ENCODE measurements at places on chromosomes 3 and 15.

- no peak for DNase-seq
Observed at GRCh38 chr3:146052056-146052790, 108.8 kb downstream of the PLOD2 start.

DNA sequence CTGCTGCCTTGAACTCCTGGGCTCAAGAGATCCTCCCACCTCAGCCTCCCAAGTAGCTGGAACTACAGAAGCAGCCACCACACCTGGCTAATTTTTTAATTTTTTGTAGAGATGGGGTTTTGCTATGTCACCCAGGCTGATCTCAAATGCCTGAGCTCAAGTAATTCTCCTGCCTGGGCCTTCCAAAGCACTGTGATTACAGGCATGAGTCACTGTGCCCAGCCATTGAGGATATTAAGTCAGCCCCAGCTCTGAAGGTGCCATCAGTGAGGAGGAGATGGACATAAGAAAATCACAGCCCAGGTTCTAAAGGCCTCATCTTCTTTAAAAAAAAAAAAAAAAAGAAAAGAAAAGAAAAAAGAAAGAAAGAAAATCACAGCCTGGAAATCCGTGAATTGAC is 26.6 kb upstream of the PSTPIP1 start:
- peak; percentile 60 for DNase-seq

- DNase-seq: no peak
Observed at GRCh38 chr3:47622671-47623461, 44.2 kb upstream of the CSPG5 start.

- no peak for DNase-seq
Observed at GRCh38 chr15:71506946-71507345, 303.4 kb upstream of the NR2E3 start.

- DNase-seq: no peak
Observed at GRCh38 chr3:129065720-129066073, 5.1 kb downstream of the GP9 start.

DNA sequence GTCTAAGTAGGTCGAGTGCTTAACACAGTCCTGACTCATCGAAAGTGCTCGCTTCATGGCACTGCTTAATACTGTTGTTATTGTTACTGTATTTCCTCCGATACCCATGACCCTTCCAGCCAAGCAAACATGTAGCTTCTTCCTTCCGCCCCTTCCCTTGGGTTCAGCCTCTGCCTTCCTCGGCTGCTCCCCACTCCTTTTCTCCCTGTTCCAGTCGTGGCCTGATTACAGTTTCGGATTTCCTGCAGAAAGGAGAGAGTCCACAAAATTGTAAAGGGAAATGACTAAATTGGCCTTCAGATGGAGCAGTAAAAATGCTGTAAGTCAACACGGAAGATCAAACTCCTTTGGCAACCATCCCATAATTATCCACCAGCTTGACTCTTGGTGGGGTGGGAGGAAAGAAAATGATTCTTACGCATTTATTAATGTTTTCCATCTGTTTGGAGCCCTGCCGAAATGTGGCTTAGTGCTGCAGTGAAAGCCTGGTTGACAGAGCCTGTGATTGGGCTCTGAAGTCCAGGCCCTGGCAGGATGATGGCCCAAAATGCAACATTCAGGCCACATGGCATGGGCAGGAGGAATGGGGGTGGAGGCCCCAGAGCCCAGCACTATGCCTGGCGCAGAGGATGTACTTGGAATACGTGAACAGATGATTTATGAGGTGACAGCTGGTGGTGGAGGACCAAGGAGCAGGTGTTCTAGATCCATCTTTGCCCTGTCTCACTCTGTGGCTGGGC is 37.6 kb downstream of the FAM3D start:
- DNase-seq: peak; percentile 97

- peak; percentile 13 for DNase-seq
Observed at GRCh38 chr3:175258763-175259162, 399.6 kb downstream of the NAALADL2 start.

- DNase-seq: peak; percentile 72
Observed at GRCh38 chr3:29281344-29282241, 722 bp downstream of the RBMS3 start.

GRCh38 chr3:56347219-56347871 is 120.9 kb downstream of the ERC2 start:
- peak; percentile 4 for DNase-seq

GRCh38 chr15:77748078-77749064 is 115.7 kb upstream of the LINGO1 start:
- no peak for DNase-seq

GRCh38 chr15:66858423-66859207 is 156.6 kb downstream of the SMAD6 start:
- peak; percentile 68 for DNase-seq

DNA sequence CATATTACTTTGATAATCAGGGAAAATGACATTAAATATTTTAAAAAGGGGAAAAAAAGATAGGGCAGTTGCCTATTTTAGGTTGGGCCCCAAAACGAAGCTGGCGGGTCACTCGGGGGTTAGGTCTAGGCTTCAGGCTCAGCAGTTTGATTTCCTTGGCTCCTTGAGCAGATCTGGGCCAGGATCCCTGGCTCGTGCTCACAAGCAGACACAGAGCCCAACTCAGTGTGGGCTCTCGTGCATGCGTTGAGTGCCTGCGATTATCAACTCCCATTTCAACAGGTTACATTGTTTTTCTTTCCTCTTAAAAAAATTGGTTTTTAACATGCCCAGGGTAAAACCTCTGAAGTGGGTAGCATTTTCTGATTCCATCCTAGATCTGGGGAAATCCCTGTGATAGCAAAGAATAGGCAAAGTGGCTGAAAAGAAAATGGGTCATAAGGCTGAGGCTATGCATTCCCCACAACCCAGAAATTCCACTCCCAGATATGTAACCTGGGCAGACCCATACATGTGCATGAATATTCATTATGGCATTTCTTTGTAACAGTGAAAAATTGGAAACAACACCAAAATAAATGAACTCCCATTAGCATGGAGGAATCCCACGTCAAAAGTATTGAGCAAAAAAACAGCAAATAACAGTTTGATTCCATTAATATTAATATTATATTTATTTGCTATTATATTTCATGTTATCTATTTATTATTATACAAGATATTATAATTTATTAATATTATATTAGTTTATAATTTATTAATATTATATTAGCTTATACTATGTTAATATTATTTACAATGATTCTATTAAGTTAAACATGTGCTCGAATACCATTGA is 27.8 kb downstream of the FAM43A start:
- DNase-seq: no peak

DNA sequence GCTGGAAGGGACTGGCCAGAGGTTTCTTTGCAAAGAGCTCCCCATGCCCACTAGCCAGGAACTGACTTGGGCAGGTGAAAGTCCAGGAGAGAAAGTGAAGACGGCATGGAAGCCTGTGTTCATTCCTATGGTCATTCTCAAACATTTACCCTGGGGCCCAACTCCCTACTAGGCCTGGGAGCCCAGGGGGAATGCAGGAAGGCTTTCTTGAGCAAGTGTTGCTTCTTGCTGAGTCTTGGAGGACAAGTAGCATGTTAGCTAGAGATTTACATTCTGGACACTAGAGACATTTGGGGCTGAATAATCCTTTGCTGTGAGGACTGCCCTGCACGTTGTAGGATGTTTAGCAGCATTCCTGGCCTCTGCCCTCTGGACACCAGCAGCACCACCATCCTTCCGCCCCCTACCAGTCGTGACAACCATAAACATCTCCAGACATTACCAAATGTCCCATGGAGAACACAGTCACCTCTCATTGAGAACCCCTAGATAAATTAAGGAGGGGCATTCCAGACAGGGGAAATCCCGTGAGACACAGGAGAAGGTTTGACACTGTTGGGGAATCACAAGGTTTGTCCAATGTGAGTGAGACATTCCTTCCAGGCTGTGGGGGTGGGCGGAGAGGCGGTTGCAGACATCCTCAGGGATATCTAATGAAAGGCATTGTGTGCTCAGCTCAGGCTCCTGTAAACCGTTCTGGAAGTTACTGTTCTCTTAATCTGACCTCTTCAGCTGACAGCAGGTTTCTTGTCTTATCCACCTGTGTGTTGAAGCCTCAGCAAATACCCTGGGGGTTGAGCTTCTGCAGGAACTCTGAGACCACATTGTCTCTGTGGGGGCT is 236.2 kb downstream of the TLE3 start:
- no peak for DNase-seq

DNA sequence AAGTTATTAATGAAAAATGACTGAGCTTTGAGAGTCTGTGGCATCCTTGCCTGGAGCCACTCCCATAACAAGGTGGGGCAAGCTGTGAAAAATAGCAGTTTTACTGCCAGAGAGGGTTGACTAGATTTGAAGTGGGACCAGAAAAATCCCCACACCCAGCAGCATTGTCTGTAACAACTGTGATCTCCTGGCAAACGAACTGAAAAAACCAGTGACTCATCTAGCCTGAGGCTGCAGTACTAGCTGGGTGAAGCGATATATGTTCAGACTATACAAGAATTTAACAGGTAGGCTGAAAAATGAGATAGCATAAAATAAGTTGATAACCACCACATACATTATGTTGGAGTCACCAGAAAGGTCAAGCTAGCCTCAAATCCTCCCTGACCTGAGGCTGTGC is 64.0 kb downstream of the DPH6 start:
- peak; percentile 81 for DNase-seq

GRCh38 chr15:60936186-60936585 is 292.9 kb downstream of the RORA start:
- DNase-seq: no peak

DNA sequence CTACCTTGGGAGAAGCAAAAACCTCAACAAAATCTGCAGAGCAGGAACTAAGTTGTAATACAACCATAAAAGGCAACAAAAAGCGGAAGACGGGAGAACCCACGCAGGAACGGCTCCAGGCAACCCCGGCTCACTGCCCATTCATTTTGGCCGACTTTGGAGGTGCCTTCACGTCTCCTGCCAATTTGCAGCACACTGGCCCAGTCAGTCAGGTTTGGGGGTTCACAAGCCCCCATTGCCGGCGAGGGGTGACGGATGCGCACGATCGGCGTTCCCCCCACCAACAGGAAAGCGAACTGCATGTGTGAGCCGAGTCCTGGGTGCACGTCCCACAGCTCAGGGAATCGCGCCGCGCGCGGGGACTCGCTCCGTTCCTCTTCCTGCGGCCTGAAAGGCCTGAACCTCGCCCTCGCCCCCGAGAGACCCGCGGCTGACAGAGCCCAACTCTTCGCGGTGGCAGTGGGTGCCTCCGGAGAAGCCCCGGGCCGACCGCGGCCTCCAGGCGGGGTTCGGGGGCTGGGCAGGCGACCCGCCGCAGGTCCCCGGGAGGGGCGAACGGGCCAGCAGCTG is 463 bp downstream of the TERC start:
- DNase-seq: peak; percentile 76
